ENCODE measurements at places on chromosomes 16 and 17.

DNA sequence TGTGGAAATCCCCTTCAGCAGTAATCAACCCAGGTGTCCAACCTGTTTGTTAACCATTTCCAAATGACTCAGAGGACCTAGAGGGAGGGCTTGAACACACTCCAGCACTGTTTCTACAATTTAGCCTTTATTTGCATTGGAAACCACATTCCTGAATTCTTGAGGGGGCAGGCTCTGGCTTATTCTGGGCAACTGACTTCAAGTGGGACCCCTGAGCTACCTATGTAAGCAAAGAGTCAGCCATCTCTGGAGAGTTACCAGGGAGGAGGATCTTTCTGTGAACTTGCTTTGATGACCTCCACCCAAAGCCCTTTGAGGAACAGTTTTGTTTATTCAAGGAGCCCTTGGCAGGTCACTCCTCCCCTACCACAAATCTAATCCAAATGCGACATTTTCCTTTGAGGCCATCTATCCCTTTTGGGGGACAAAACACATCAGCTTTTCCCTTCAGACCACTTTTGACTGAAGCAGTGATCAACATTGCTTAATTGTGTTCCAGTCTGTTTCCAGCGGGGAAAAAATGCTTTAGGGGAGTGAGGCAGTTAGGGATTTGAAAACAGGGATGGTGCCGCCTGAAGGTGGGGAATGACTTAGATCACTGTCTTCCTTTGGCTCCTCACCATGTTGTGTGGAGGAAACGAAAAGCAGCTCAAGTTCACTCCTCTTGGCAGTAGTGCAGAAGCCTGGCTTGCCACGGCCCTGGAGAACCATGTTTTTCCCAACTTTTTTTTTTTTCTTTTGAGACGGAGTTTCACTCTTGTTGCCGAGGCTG lies 46.2 kb downstream of the TUBD1 start:
- DNase-seq, result no peak

GRCh38 chr17:66192378-66192687 lies 400 bp upstream of the CEP112 start:
- DNase-seq, result no peak

DNA sequence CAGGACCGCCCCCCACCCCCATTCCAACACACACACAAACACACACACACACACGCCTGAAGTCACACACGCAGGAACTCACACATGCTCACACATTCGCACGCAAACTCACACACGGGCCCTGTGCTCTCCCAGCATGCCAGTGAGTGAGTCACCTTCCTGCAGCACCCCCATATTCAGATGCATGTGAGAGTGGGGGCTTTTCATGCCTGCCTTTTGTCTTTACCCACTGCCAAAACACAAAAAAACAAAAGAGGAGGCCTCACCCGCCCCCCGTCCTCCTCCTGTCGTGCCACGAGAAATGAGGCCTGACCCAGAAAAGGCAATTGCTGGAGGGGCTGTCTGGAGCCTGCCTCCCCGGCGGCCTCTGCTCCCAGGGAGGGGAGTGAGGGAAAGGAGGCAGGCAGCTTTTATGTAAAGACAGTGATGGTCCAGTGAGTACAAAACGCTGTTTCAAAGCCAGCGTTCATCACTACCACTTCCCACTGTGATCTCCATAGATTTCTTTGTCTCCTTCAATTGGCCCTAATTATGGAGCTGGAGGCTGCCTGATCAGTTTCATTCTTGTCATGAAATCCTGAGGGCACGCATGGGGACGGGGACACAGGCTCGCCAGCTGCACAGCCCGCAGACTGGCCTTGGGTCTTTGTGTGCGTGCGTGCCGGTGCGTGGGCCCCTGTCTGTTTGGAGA lies 29.5 kb upstream of the GSE1 start:
- DNase-seq, result no peak

GRCh38 chr17:4425398-4425797 lies 8.3 kb upstream of the SPNS3 start:
- no peak for DNase-seq

- DNase-seq, result no peak
These were observed 1.1 kb downstream of the ORC6 start for GRCh38 chr16:46690281-46691178.

- no peak for DNase-seq
These were observed 1.3 kb upstream of the ST3GAL2 start for GRCh38 chr16:70440009-70440692.

Measured in SK-N-MC (cell line).